NCI-H1092 treated with DMSO at 0.1 percent for 48 hours (cell line): ENCODE measurements at places on chromosomes 7 and 10.

GRCh38 chr7:26265065-26265464, 26.6 kb upstream of the SNX10 start:
- no peak for DNase-seq

DNA sequence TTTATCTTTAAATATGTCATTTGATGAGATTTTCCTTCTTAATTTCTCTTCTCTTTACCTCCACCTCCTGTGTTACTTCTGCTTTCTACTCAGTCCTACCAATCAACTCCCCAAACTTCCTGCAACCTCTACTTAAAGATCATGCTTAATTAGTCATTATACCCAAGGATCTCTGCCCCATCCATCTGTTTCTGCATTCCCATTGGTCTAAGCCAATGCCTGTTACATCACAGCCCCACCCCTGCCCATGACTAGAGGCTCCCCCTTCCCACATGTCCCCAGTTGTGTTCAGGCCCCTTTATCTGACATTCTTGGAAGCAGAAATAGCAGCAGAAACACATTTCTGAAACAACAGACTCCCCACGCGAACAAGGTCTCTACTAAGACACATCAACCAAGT, 319.1 kb upstream of the NFE2L3 start:
- no peak for DNase-seq

GRCh38 chr10:122957474-122957873, 3.4 kb upstream of the C10orf88 start:
- no peak for DNase-seq

- DNase-seq, result no peak
Observed at GRCh38 chr10:61655335-61655851, 7.3 kb upstream of the CABCOCO1 start.
